ENCODE measurements at places on chromosomes 6 and 20. TPM values are rescaled to one million over a fixed set of nuclear protein-coding genes. Genes with fewer than 3 reads are reported as not detected.

The BIRC7 gene
- total RNA-seq = 0.06 TPM

The EPB41L1 gene
- total RNA-seq = 20.9 TPM

The KCNG1 gene
- not detected for total RNA-seq

The SAMD5 gene
- 0.26 TPM for total RNA-seq

The GHRH gene
- not detected for total RNA-seq

The CD40 gene
- 7.3 TPM for total RNA-seq

The GDAP1L1 gene
- not detected for total RNA-seq

The NRN1 gene
- 0.12 TPM for total RNA-seq

The RSPH4A gene
- 0.19 TPM for total RNA-seq

The BMP2 gene
- total RNA-seq = 8.8 TPM

Measured in aortic smooth muscle cell (primary cell).